ENCODE measurements at places on chromosomes 2 and 18. TPM values are rescaled to one million over a fixed set of nuclear protein-coding genes. Genes with fewer than 3 reads are reported as not detected.

The UGT1A10 gene
- total RNA-seq = not detected

The APOB gene
- total RNA-seq = 6.1 TPM

The GREB1L gene
- 12.7 TPM for total RNA-seq

The UGT1A8 gene
- total RNA-seq = not detected

The C2orf66 gene
- total RNA-seq = not detected

The NPPC gene
- total RNA-seq = not detected

The CYS1 gene
- 13.5 TPM for total RNA-seq

- no peak for DNase-seq
Measured at GRCh38 chr2:229947544-229947943, 25.2 kb downstream of the FBXO36 start.

GRCh38 chr18:48826806-48827205, 124.0 kb downstream of the SMAD7 start:
- DNase-seq = no peak

GRCh38 chr2:141058556-141058955, 1072.3 kb downstream of the LRP1B start:
- no peak for DNase-seq

GRCh38 chr2:137192366-137193310, 427.3 kb downstream of the THSD7B start:
- DNase-seq = no peak

GRCh38 chr2:39266139-39266805, 22.5 kb upstream of the CDKL4 start:
- DNase-seq = no peak

All from thoracic aorta (tissue), 2 donors.